ENCODE measurements at places on chromosomes 7 and 10. TPM values are rescaled to one million over a fixed set of nuclear protein-coding genes. Genes with fewer than 3 reads are reported as not detected.

- peaks cover 52% of the 10 kb centered on the region for H3K36me3 ChIP-seq
- no peak overlapping the region for H3K27ac ChIP-seq
- no peak for DNase-seq
Observed at GRCh38 chr7:25124465-25125136, 459 bp downstream of the CYCS start.

DNA sequence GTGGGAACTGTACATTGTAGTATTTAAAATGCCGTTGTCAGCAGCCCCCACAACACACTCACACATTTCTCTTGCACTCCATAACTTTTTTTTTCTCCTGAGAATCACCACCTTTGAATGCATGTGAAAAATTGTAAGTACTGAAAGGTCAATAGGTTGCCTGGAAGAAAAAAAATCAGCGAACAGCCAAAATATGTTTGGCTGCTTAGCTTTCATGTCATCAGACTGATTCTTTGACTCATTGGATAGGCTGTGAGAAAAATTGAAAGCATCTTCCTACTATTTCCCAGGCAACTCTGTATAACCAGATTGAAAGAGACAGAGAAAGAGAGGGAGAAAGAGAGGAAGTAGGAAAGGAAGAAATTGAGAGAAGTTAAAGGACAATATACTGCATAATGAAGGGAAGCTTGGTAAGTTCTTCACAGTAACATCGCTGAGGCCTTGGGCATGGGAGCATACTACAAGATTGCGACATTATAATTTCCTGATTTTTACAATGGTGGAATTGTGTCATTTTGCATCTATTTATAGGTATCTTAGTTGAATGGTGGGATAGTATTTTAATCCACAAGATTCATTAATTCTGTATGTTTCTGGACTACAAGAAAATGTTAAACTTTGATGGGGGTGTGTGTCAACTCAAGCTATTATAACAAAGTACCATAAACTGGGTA, 249.3 kb upstream of the KCND2 start:
- no peak for DNase-seq
- no peaks in the 10 kb centered on the region for H3K27me3 ChIP-seq
- no peaks in the 10 kb centered on the region for H3K4me1 ChIP-seq
- no peak overlapping the region for H3K4me3 ChIP-seq
- no peak overlapping the region for H3K27ac ChIP-seq
- no peaks in the 10 kb centered on the region for H3K36me3 ChIP-seq

DNA sequence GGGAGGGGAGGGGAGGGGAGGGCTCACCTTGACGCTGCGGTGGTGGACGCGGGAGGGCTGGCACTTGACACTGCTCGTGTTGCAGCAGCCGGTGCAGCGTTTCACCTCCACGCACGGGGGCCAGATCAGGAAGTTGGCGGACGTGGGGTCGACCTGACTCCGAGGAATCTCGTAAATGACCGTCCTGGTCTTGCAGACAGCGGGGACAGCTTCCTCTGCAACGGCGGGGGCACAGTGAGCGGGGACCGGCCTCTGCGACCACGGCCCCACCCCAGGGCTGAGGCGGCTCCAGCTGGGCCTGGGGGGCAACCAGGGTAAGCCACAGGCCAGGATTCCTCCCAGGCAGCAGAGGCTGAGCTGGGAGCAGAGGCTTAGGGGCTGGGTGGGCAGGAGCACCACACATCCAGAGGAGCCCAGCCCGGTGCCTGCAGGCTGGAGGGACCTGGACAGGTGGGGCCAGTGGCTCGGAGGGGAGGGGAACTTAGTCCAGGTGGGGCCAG, 8.8 kb downstream of the PDGFA start:
- H3K4me1 ChIP-seq = peaks cover 6% of the 10 kb centered on the region
- H3K27ac ChIP-seq = no peak overlapping the region
- no peak for DNase-seq
- H3K27me3 ChIP-seq = no peaks in the 10 kb centered on the region

- H3K4me3 ChIP-seq = no peak overlapping the region
- no peak overlapping the region for H3K27ac ChIP-seq
- peaks cover 56% of the 10 kb centered on the region for H3K36me3 ChIP-seq
- no peaks in the 10 kb centered on the region for H3K4me1 ChIP-seq
- no peak for DNase-seq
Observed at GRCh38 chr7:16702441-16702840, 51.1 kb upstream of the TSPAN13 start.

- H3K27me3 ChIP-seq = no peaks in the 10 kb centered on the region
- H3K36me3 ChIP-seq = peaks cover 10% of the 10 kb centered on the region
- H3K4me1 ChIP-seq = no peaks in the 10 kb centered on the region
- H3K4me3 ChIP-seq = no peak overlapping the region
- H3K27ac ChIP-seq = no peak overlapping the region
Observed at GRCh38 chr7:130853503-130854279, 119.7 kb upstream of the KLF14 start.

DNA sequence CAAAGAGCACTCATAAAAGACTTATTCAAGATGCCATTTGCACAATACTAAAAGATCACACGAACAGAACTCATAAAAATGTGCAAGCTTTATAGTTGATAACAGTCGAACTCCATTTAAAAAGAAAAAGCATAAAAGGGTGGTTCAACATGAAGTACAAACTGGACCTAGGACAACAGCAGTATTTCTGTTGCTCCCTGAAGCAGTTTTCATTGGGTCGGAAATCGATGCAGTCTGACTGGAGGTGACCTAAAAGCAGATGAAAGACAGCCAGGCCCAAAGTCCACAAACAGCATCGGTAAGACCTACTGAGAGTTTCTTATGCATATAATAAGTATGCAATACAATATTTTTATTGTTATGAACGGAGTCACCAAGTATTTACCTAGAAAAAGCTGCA, 23.9 kb downstream of the FAM171A1 start:
- H3K27ac ChIP-seq = no peak overlapping the region
- H3K36me3 ChIP-seq = no peaks in the 10 kb centered on the region
- H3K27me3 ChIP-seq = no peaks in the 10 kb centered on the region
- no peak for DNase-seq

DNA sequence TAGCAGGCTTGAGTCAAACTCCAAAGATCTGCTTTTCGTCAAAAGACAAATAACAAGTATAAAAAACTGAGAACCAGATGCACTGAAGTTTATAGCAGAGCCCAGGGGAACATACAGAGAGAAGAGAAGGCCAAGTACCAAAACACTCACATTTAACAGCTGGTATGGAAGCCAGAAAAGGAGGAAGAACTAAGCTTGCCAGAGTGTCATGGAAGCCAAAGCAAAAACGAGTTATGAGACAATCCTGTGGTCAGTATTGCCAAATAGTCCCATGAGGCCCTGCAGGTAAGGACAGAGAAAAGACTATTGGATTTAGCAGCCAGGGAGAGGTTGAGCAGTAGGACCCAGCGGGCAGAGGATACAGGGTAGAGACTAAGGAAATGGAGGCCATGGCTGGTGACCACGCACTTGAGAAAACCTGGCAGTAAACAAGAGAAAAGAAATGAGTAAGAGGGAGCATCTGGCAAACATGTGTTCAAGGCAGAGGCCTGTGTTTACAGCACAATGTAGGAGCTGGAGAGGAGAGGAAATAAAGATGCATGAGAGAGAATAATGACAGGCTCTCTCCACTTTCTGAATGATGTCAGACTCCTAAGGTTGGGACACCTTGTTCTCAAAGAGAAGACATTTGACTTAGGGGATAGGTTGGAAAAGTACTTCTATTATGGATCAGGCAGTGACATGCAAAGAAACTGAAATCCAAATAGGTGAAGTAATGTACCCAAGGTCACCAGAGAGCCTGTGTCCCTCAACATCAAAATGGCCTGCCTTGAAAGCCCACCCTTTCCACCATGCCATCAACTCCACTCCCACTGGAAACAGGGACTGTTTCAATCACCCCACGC, 9.1 kb downstream of the CREB3L2 start:
- peaks cover 5% of the 10 kb centered on the region for H3K4me1 ChIP-seq
- peaks cover 8% of the 10 kb centered on the region for H3K36me3 ChIP-seq
- no peaks in the 10 kb centered on the region for H3K27me3 ChIP-seq

The PRPS1L1 gene
- not detected for total RNA-seq

The LRRC27 gene
- 2.7 TPM for total RNA-seq

The ZC3HAV1L gene
- not detected for total RNA-seq

The C7orf57 gene
- total RNA-seq = 0.35 TPM

Measured in H9 (cell line).